Stimulated activated CD4-positive, alpha-beta T cell treated with anti-CD3 and anti-CD28 coated beads, Interleukin-15, amount 100 ng/mL, for 24 hours (primary cell): ENCODE measurements at places on chromosomes 1 and 21.
A peak's percentile ranks its signal among the peaks of the same experiment; 100 is the strongest.

GRCh38 chr1:2452201-2452931 lies 23.7 kb upstream of the PLCH2 start:
- DNase-seq: no peak

GRCh38 chr1:88680911-88681622 lies 3.0 kb upstream of the PKN2 start:
- DNase-seq: no peak

DNA sequence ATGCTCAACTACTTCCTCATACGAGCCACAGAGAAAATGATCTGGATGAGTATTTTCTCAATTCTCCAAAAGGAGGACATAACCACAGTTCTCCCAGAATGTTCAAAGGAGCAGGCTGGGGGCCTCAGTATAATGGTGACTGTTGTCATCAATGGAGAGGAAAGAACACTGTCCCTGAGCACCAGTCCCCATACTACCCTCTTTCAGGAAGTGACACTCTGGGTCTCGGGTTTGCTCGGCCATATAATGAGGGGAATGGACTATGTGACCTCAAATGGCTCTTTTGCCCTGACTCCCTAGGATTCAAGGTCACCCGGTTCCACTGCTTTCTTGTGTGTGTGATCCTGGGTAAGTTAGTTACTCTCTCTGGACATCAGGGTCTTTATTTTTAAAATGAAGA lies 22.8 kb downstream of the SLC9A1 start:
- no peak for DNase-seq

DNA sequence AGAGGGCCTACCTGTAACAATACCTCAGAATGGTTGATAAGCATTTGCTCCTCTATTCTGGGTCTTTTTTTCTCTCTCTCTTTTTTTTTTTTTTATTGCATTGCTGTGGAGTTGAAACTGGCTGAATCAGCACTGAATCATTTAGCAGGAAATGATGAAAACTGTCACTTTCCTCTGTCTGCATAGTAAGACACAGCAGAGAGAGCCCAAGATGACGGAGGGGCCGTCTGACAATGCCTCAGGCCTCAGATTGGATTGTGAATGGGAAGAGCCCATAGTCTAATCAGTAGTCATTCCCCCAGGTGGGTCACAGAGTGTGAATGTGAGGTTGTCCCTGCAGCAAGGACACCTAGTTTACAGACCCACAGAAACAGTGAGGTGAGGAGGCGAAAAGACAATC lies 193.2 kb upstream of the PLXNA2 start:
- DNase-seq: no peak

DNA sequence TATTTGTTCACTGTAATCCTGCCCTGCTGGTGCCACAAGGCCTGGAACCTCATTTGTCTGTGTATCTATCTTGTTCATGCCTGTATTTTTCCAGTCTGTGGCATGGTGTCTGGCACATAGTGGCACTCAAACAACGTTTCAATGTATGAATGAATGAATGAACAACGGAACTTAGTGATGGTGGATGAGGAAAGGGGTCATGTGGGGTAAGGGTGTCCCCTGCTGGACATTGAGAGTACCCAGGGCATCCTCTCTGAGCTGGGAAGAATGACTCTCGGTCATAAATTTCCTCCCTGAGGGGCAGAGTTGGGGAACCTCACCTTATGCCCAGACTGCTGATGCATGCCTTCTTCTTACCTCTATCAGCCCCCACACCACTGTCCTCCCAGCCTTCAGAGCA lies 18.9 kb upstream of the ZNF683 start:
- peak; percentile 46 for DNase-seq

GRCh38 chr1:117821382-117821755 lies 108.1 kb downstream of the GDAP2 start:
- DNase-seq: no peak

- DNase-seq: no peak
Measured at GRCh38 chr1:15559189-15559810, 25.6 kb downstream of the AGMAT start.

DNA sequence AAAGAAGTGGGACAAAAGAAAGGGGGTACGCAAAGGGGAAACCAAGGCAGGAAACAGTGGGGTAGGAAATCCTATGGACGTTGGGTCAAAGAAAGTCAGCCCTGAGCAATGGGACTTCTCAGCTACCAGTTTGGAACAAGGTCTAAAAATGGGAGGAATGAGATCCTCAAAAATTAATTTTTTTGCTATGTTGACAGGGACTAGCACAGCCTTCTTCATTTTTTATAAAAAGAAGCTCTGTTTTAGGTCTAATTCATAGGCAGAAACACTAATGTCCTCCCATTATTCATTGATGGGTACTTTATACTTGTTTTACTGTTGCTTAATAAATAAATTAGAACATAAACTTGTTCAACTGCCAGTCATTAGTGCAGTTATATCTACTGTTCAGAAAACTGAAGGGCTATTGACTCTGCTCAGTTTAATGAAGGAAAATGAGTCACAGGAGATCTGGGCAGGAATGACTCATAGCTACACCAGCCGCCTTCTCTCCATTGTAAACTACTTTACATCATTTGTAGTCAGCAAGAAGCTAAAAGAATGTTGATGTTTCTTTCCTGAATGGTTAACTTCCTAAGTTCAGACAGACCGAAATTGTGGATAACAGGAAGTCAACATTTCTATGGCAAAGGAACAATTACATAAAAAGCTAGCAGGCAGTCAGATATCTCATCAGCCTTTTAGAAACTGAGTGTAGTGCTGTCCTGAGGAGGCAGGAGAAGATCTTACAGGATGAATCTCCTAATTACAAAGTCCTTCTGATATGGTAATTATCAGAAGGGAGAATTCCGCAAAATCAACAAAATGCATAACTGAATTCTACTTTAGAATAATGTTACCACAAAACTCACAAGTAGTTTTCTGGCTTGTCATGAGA lies 356.4 kb upstream of the PKN2 start:
- DNase-seq: no peak

GRCh38 chr1:92210701-92211100 lies 7.0 kb upstream of the C1orf146 start:
- no peak for DNase-seq

- peak; percentile 58 for DNase-seq
Measured at GRCh38 chr1:231315887-231316286, 21.8 kb downstream of the EXOC8 start.

DNA sequence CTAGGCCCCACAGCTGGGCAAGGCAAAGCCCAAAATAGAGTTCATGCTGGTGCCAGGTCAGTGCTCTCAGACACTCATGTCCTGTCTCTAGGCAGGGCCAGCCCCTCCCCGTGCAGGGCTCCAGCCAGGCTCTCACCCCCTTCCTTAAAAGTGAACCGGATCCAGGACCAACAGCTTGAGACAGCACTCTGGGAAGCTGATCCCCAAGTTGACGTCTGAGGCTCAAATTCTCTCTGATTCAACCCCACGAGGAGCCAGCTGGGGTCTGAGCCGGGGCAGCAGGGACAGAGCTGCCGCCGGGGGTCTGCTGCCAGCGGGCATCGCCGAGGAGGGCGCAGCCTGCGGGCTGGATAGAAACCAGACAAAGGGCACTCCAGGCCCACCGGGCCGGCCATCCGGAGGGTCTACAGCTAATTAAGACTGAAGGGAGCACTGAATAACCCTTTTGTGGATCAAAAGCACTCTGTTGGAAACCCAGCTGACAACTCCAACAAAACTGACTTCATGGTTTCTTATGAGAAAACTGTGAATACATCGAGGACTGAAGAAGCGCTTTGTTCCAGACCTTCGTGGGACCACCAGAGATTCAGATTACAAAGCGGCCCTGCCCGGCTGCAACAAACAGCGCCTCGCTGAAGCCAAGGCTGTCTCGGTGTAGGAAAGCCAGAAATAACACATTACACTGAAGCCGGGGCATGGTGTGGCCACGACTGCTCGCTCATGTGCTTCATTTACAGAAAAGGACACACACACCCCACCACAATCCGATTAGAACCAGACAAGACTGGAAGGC lies 95.8 kb downstream of the PSMG1 start:
- no peak for DNase-seq

GRCh38 chr21:44485254-44485793 lies 30.0 kb downstream of the LRRC3 start:
- DNase-seq: peak; percentile 66

- no peak for DNase-seq
Measured at GRCh38 chr1:209104646-209105045, 478.9 kb upstream of the CAMK1G start.

GRCh38 chr1:175129182-175129581 lies 61.5 kb downstream of the TNN start:
- DNase-seq: no peak

DNA sequence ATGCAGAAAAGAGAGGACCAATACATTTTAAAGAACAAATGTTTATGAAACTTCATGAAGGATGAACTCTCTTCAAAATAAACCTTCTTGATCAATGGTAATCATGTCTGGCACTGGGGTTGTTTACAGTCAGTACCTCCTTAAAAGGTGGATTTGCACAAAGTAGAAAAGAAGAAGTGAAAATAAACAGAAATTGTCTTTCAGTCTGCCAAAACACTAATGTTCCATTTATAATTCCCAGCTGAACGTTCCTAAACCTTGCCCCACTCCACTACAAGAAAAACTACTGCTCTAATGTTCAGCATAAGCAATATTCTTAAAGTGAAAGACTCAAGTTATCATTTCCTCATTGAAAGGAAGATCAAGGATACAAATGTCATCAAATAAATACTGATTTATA lies 86.2 kb downstream of the EIF4G3 start:
- no peak for DNase-seq

DNA sequence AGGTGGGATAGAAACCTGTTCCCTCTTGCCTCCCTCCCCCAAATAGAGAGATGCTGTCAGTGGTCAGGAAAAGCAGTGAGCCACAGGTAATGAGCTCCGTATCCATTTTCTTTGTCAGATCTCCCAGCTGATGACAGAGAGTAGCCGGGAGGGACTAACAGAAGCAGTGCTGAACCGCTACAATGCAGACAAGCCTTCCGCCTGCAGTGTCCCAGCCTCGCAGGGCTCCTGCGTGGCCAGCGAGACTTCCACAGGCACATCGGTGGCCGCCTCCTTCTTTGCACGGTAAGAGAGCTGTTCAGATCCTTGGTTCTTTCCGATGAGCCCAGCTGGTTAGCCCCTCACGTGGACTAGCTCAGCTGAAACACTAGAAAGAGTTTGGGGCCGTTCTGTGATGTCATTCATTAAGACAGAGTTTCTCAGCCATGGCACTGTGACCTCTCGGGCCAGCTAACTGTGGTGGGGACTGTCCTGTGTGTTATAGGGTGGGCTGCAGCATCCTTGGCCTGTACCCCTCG lies 264.7 kb downstream of the KIF26B start:
- no peak for DNase-seq

DNA sequence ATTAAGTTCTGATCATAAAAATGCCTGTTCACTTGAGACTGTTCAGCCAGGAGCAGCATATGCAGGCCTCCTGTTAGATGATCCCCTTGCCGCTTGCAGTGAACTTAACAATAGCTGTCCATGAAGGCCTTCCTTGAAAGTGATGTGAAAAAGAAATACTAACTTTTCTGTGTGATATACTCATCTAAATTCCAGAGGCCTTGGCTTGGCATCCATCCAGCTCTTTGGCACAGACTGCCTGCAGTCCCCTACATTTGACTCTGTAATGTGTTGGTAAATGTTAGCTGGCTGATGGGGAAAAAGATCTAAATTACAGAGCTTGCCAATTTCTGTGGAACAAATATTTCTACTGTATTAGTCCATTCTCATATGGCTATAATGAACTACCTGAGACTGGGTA lies 73.7 kb downstream of the KCNK2 start:
- DNase-seq: no peak

GRCh38 chr21:46559291-46559983 lies 45.4 kb downstream of the S100B start:
- DNase-seq: peak; percentile 79

GRCh38 chr1:74453277-74453676 lies 59.1 kb downstream of the LRRC53 start:
- no peak for DNase-seq

- DNase-seq: peak; percentile 24
Measured at GRCh38 chr1:228463009-228463558, 24.1 kb upstream of the RNF187 start.

DNA sequence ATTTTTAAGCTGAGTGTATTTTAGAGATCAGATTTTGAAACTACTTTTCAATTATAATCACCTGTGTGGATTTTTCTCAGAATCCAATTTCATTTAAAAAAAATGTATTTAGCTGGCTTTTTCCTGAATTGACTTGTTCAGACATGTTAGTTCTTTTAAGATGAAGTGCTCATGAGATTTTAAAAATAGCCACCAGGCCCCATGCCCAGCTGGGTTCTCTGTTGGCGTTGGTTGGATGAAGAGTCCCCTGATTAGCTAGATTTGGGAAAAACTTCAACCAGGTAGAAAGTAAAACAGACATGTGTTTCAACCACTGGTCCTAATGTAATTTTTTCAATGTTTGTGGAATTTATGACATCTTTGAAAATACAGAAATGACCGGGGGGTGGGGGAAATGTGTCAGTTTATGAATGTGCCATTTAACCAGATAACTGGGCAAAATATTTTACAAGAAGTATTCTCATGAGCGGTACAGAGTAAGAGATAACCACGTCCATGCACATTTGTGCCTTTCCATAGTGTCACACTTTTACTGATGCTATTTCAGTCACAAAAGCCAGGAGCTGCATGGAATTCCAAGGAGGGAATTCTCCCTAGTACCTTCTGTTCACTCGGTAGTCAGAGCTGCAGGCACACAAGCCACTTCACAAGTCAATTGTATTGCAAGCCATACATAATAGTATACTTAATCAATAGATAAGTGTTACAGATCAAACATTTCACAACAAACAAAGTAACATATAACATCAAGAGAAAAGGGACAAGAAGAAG lies 51.1 kb downstream of the KCNK1 start:
- no peak for DNase-seq

DNA sequence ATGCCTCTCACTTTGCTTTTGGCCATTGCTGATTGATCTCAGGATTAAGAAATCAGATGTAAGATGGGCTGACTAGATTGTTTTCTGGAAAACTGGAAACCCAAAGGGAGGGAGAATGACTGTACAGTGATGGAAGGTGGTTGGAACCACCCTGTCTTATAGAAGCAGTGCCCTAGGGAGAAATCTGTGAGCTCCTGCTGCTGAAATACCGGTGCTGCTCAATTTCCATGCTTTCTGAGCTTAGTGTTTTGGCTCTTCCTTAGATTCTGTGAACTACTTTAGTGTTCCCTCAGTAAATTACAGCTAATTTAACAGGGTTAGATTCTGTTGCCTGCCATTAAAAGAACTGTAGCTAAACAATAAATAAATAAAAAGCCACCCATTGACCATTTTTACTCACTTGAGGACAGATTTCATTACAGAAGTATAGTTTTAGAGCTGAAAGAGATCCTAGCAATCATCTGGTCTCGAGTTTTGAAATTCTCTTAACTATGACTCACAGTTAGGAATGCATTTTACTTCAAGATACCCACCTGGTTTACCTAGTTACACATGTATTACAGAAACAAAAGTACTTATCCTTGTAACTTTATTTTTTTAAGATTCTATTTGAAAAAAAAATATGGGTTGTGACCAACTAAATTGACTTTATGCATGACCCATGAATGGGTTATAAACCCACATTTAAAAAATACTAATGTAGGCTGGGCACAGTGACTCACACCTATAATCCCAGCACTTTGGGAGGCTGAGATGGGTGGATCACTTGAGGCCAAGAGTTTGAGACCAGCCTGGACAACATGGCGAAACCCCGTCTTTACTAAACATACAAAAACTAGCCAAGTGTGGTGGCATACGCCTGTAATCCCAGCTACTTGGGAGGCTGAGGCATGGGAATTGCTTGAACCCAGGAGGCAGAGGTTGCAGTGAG lies 33.2 kb downstream of the CAMSAP2 start:
- no peak for DNase-seq

GRCh38 chr21:39576518-39577128 lies 36.1 kb upstream of the B3GALT5 start:
- DNase-seq: no peak
